ENCODE measurements at places on chromosomes 12 and 14.
A peak's percentile ranks its signal among the peaks of the same experiment; 100 is the strongest.

- peak; percentile 38 for DNase-seq
Measured at GRCh38 chr12:121299662-121300061, 3.2 kb upstream of the CAMKK2 start.

GRCh38 chr12:21894792-21895595 is 46.2 kb downstream of the ABCC9 start:
- no peak for DNase-seq

GRCh38 chr12:2976581-2976996 is 17.4 kb downstream of the TEAD4 start:
- no peak for DNase-seq

DNA sequence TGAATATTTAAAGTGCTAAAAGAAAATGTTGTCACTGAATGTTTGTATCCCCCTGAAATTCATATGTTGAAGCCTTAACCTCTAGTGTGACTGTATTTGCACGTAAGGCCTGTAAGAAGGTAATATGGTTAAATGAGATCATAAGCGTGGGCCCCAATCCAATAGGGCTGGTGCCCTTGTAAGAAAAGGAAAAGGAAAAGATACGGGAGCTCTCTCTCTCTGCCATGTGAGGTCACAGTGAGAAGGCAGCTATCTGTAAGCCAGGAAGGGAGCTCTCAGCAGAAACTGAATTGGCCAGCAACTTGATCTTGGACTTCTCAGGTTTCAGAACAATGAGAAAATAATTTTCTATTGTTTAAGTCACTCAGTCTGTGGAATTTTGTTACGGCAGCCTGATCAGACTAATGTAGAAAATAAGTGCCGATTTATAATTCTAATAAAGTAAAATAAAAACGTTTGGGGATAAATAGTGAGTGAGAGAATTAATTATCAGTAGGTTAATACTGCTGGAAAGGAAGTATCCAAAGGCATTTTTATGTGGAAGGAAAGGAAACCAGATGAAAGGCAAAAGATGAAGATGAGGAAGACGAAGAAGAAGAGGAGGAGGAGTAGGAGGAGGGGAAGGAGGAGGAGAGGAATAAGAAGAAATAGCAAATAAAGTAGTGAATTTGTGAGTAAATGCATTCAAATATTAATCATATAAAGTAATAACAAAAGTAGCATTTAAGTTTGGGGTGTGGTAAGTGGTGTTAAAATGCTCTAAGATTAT is 188.5 kb upstream of the KRR1 start:
- no peak for DNase-seq

DNA sequence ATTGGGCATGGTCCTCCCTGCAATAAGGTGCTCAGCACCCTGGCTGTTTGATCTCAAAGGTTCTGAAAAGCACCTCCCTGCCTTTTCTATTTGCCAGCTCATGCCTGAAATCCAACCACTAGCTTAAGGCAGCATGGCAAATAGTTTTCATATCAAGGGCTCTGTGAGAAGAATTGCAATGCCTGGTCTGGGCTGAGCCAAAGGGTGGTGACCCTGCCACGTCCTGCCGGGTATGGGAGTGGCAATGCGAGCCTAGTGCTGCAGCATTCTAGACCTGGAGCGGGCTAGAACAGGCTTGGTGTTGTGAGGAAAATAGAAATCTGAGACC is 2.3 kb upstream of the SCNN1A start:
- DNase-seq = no peak

DNA sequence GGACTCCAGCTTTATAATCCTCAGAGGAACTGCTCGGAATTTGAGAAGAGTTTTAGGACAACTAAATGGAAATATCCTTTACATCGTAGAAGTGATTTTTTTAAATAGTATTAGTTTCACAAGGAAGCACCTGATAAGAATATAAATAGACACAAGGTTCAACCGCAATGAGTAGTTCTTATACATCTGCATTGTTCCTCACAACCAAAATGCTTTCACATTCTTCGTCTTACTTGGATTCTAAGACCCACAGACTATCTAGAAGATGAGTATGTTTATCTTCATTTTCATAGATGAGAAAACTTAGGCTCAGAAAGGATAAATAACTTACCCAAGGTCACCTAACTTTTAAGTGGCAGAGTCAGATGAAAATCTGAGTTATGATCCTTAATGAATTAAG is 469.0 kb downstream of the GALC start:
- no peak for DNase-seq

DNA sequence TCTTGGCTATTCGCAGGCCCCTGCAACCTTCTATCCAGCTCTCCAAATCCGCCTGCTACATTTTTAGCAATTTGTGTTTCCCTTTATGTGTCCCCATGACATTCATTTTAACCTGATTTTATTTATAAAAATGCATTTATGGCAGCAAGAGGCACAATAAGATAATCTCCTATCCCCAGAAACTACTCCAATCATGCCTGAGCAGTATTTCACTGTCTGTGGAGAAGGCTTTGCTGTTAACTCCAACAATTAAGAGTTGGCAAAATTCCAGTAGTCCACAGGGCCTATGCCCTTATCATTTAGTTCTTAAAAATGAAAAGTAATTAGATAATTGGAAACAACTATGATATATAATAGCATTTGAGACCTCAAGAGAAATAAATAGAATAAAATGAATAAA is 462.4 kb downstream of the TRHDE start:
- no peak for DNase-seq

DNA sequence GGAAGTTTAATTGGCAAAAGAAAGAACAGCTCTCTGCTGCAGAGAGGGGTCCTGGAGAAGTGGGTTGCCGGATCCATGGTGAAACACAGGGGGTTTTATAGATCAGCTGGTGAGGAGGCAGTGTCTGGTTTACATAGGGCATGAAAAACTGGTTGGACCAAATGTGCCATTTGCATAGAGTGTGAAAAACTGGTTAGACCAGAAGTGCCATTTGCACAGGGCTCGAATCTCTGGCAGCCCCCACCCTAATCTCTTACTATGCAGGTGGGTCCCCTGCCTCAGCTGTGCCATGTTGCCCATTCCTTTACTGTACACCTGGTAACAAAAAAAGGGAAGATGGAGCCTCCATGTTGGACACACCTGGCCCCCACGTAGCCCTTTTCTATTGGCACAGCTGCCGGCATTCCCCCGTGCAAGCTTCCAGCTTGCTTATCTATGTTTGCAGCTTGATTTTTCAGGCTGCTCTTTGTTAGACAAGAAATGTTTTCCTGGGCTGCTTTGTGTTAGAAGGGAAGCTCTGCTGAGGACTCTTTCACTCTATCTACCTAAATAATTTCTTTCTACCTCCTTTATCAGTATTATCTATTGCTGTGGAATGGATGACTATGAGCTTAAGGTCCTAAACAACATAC is 61.1 kb upstream of the TMEM132D start:
- DNase-seq = no peak

DNA sequence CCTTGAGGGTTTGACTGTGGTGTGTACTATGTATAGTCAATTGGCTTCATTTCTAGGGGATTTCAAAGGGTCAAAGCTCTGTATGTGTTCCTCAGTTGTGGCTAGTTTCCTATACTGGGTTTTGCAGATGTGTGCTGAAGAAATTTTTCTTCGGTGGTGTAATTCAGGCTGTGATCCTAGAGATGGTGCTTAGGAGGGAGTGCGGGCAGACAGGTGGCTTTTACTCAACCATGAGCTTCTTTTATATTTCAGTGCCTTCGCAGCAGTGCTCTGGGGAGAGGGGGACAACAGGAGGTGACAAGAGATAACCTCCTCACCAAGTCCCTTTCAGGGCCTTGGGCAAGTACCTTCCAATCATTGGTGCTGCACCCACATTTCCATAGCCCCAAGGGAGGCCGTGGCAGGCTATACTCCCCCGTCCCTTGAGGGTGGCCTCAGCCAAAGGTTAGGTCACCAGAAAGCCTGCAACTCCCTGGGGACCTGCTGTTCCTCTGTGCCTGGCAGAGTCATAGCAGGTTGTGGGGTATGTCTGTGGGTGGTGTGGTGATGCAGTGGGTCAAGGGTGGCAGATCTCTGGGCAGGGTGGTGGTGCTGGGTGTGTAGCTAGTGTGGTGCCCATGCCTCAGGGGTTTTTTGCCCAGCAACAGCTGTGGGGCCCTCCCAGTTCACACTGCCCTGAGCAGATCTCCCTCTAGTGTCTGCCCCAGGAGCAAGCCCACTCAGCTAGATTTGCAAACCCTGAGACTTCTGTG is 37.0 kb upstream of the TMX1 start:
- DNase-seq = no peak

DNA sequence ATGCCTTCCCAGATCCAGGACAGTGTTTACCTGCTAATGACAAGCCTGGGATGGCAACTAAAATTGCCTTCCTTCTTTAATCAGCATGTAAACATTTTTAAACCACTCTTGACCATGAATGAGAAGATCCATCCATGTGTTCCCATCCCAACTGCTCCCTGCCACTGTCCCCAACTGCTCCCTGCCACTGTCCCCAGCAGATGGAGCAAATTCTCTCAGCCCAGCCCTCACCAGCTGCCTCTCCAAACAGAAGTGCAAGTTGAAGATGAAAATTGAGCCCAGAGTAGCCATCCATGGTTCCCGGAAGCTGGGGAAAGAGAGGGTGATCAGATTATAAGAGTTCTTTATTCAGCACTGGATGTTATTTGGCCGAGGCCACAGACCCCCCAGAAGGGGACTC is 133.1 kb downstream of the SLC15A4 start:
- no peak for DNase-seq

- DNase-seq = peak; percentile 35
Measured at GRCh38 chr12:96402061-96402460, 1.8 kb upstream of the CDK17 start.

DNA sequence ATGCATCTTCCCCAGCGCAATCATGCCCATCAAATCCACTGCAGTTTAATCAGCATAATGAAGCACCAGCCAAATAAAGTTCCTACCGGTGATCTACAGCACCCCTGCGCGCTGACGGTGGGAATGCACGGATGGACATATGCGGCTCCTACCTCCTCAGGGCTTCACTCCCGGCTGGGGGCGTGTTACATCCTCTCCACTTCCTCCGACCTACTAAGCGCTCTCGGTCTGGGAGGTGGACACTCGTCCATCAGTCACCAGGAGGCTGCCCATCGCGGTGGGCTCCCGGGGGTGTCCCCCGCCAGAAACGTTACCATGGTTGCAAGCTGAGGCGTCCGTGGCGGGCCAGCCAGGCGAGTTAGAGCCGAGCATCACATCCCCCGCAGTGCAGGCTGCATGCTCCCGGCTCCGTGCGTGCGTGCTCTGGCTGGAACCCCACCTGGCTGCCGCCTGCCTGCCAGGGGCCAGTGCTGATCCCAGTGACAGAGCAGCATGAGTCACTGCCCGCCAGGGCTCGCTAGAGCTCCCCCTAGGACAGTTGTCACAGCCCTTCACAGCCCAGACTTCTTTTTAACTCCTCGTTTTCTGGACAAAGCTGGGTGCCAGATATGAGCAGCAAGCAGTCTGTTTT is 73.0 kb downstream of the CIT start:
- no peak for DNase-seq

DNA sequence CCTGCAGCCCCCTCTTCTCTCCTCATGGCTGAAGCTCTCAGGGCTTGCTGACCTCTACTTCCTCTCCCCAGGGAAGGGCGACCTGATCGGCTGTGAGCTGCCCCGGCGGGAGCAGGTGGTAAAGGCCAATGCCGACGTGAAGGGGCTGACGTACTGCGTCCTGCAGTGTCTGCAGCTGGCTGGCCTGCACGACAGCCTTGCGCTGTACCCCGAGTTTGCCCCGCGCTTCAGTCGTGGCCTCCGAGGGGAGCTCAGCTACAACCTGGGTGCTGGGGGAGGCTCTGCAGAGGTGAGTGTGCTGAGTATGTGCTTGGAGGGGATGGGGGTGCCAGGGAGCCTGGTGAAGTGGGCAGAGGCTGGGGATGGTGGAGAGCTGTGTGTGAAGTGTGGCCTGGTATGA is 13.7 kb downstream of the MCRS1 start:
- no peak for DNase-seq

Data from OCI-LY7 (cell line).